ENCODE measurements at places on chromosomes 6 and 20. TPM values are rescaled to one million over a fixed set of nuclear protein-coding genes. Genes with fewer than 3 reads are reported as not detected.

Gene CALHM5
- 1.5 TPM for polyA plus RNA-seq

Gene SIRPB1
- 0.84 TPM for polyA plus RNA-seq

Gene GJE1
- polyA plus RNA-seq, result not detected

Gene RAB23
- 11.8 TPM for polyA plus RNA-seq

Gene PLG
- 1.5 TPM for polyA plus RNA-seq

Gene MTHFD1L
- polyA plus RNA-seq, result 23.4 TPM

Gene CNR1
- polyA plus RNA-seq, result 2.3 TPM

Gene SLC17A4
- polyA plus RNA-seq, result 0.45 TPM

Gene LY6G5C
- 14.0 TPM for polyA plus RNA-seq

Gene PROKR2
- 0.66 TPM for polyA plus RNA-seq

Gene RFX6
- 0.99 TPM for polyA plus RNA-seq

Gene RAET1G
- 0.30 TPM for polyA plus RNA-seq

Gene ANGPT4
- 1.2 TPM for polyA plus RNA-seq

Gene MUC21
- polyA plus RNA-seq, result 0.12 TPM

Gene PHACTR3
- 1.1 TPM for polyA plus RNA-seq

Gene C6orf132
- polyA plus RNA-seq, result 2.0 TPM

Gene CST1
- polyA plus RNA-seq, result 0.96 TPM

Gene ITPR3
- polyA plus RNA-seq, result 58.2 TPM

Gene BPIFA1
- 1.6 TPM for polyA plus RNA-seq

Gene IRAK1BP1
- polyA plus RNA-seq, result 10.8 TPM

Gene HNF4A
- polyA plus RNA-seq, result 2.5 TPM

Gene SAMD3
- 11.8 TPM for polyA plus RNA-seq

Gene TRIM10
- polyA plus RNA-seq, result 0.17 TPM

Gene TEAD3
- polyA plus RNA-seq, result 16.2 TPM

Gene MTFR2
- polyA plus RNA-seq, result 21.1 TPM

Gene OXT
- polyA plus RNA-seq, result 1.7 TPM

Gene OVOL2
- polyA plus RNA-seq, result 22.7 TPM

Gene DDO
- 0.73 TPM for polyA plus RNA-seq

Gene KHDC1L
- 7.9 TPM for polyA plus RNA-seq

Gene MYCT1
- 4.3 TPM for polyA plus RNA-seq

Gene BEND6
- 0.87 TPM for polyA plus RNA-seq

Gene AKIRIN2
- 65.2 TPM for polyA plus RNA-seq

Gene SLC2A4RG
- polyA plus RNA-seq, result 64.4 TPM

Gene DCDC2
- 11.1 TPM for polyA plus RNA-seq

Gene ENPP3
- 3.3 TPM for polyA plus RNA-seq

Gene NHLRC1
- 2.1 TPM for polyA plus RNA-seq

Gene CDH22
- 2.6 TPM for polyA plus RNA-seq

Gene SLC12A5
- 15.5 TPM for polyA plus RNA-seq

Gene TGM2
- 49.0 TPM for polyA plus RNA-seq

Gene CST2
- polyA plus RNA-seq, result 0.49 TPM

Gene TDP2
- polyA plus RNA-seq, result 46.0 TPM
